ENCODE measurements at places on chromosomes 6 and 20.

DNA sequence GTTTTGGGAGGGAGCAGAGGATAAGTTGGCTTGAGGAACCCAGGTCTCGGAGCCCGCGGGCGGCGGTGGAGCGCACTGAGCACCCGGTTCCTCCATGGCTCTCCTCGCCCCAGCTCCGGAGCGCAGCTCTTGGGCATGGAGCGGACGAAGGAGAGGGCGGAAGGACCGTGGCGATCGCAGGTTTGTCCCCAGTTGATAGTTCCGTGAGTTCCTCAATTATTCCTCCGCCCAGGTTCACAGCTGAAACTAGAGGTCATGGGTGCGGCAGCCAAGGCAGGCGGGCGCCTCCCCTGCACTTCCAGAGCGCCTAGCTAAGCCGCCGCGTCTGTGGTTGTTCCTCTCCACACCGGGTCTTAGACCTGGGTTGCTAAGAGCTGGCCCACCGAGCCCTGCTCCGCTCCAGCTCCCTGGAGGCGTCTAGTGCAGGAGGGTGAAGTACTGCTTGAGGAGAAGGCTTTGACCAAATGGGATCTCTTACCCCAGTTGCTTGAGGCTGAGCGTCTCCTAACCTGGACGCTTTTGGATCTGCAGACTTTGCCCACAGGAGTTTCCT, at the start of gene HTR1B:
Gene HTR1B (minus strand): TSS at position 184 of the 553 bp plus-strand sequence. CDS start 88 bp downstream, at position 96.
- DNase-seq: no peak

GRCh38 chr20:38084425-38084951, 50.9 kb downstream of the RPRD1B start:
- DNase-seq: no peak

- DNase-seq: no peak
Observed at GRCh38 chr6:113697632-113698410, 159.3 kb upstream of the MARCKS start.

GRCh38 chr6:7897461-7898192, 13.0 kb downstream of the TXNDC5 start:
- DNase-seq: no peak

DNA sequence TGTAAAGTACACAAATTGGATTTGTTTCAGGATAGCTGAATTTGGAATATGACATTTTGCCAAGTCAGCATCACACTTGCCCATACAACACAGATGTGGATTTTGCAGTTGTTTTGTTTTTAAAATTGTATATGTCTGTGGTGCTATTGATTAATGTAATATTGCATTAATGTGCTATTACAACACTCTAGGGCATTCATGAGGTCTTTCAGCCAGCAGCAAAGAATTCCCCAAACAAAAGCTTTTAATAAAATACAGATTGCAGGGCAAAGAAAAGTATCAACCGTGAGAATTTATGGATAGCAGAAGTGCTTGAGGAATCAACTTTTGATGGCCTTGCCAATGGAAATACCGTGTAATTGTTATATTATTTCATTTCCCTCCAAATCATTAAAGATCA, 144.9 kb downstream of the AIG1 start:
- DNase-seq: no peak

- no peak for DNase-seq
Observed at GRCh38 chr20:31555203-31555775, 41.0 kb downstream of the HM13 start.

DNA sequence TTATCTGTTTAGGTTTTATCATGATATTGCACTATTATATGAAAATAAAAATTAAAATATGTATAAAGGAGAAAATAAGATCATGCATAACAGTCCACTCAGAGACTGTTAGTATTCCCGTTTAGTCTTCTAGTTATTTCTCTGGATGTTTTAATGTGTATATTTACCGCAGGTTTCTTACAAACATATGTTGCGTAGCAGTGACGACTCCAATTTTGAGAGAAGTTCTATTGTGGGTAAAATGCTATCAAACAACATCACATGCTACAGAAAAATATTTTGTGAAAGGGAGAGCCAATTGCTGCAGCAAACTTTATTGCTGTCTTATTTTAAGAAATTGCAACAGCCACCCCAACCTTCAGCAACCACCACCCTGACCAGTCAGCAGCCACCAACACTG, 72.4 kb upstream of the NXT1 start:
- DNase-seq: no peak

DNA sequence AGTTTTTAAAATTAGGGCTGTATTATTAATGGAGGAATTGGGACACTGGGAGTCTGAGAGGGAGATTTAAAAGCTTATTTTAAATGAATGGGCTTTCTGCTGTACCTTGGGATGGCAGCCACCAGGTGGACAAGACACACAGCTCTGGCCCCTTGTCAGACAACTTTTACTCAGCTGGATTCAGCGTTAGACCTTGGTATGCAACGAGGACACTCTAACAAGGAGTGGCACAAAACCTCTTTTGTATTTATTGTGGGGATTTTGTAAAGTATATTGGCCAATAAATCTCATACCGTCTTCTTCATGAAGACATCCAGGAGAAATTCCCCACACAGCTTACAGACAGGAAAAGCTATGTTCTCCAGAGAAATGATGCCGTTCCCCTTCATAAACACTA, 105.7 kb downstream of the LCA5 start:
- no peak for DNase-seq

GRCh38 chr6:144160431-144161005, 10.2 kb downstream of the STX11 start:
- no peak for DNase-seq

DNA sequence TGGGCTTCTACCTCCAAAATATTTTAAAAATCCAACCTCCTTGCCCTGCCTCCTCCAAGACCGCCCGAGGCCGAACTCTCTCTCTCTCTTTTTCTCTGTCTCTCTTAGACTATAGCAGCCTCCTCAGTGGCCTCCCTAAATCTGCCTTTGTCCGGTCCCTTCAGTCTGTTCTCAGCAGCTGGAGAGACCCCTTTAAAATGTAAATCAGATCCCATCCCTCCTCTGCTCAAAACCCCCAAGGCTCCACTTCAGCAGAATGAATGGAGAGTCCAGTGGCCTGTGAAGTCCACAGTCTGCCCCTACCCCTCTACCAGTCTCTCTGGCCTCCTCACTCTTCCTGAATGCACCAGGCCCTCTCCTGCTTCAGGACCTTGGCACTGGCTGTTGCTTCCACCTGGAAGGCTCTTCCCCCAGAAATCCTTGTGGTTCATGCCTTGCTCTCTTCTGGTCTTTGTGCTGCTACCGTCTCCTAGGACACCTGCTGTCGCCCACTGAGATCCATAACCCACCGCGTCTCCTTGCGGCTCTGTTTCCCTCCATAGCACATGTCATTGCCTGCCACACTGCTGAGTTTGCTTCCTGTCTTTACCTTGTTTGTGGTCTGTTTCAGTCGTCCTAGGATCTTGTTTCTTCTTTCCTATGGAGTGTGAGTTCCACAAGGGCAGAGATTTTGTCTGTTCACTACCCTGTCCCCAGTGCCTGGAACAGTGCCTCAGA, 6.0 kb downstream of the MLN start:
- no peak for DNase-seq

GRCh38 chr6:82131441-82131840, 116.1 kb downstream of the IBTK start:
- DNase-seq: no peak

GRCh38 chr20:45456632-45457031, 12.9 kb upstream of the WFDC2 start:
- no peak for DNase-seq

- no peak for DNase-seq
Observed at GRCh38 chr6:13091192-13091591, 237.1 kb downstream of the TBC1D7 start.

DNA sequence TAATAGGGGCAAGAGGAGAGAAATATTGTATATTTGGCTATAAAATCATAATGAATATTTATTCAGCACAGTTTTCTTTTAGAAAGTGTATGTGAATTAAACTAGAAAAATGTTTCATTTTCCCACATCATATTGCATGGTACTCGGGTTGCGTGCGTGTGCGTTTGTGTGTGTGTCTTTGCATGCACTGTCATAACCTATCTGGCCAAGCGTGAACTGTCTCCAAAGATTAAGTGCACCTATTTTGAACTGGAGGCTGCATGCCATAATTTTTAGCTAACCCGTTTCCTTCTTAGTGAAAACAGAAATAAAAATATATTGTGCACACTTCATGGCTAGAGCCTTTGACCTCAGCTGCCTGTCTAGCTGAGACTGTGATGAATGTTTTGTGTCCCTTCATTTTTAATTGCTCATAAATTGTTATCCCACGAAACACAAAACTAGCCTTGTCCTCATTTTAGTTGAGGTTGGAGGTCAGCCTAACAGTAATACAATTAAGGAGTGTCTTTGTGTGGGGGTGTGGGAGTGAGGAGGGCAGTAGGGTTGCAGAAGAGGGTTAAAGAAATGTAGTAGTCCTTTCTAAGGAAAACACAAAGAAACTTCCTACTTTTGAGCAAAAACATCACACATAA, 336.1 kb upstream of the POU3F2 start:
- DNase-seq: no peak

DNA sequence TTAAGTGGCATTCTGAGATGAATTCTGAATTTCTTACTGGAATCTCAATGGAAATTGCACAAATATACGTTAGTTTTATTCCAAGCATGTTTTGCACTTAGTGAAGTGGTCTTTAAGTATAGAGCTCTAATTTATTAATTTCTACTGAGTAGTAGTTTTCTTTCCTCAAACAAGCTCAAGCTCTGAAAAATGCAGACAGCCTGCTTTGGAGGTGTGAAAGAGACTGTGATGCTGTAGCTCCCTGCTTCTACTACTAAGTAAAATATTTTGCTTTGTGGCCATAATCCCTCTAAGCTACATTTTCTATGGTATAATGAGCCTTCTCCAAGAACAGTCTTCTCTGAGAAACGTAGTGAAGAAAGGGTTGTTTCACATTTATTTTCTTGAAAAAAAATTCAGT, 243.5 kb upstream of the HS3ST5 start:
- DNase-seq: no peak

Measured in NCI-H1417 treated with DMSO at 0.1 percent for 48 hours (cell line).